ENCODE measurements at places on chromosomes 11 and 22.

- no peak for DNase-seq
Measured at GRCh38 chr11:27497284-27497866, 9.2 kb downstream of the LIN7C start.

DNA sequence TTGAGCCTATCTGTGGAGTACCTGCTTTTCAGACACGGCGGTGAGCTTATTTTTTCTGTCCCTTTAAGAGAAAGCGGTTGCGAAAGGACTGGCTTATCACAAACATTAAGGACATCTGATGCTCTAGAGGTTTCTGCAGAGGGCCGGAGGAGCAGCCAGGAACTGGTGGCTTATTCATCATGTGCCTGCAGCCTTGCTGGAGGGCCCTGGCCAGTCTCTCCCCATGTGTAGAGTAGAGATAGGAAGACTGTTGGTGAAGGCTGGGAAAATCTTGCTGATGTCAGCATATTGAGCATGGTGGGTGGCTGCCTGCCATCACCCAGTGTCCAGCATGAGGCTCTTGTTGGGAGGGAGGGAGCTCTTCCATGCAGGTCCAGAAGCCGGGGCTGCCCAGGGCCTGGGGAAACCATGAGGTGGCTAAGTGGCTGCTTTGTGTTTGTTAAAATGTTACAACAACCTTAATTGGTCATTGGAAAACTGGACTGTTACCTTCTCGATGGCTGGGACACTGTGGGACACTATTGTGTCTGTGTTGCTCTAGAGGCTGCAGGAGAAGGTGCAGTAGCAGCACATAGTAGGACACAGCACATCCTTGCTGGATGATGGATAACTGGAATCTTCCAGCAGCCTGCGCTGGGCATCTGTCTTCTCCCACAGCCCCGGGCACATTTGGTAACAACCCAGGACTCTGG lies 54.3 kb downstream of the TSPAN18 start:
- DNase-seq = no peak

GRCh38 chr11:103681855-103682254 lies 354.6 kb upstream of the DDI1 start:
- DNase-seq = no peak

- DNase-seq = no peak
Measured at GRCh38 chr11:100719809-100720221, 32.7 kb downstream of the ARHGAP42 start.

- DNase-seq = no peak
Measured at GRCh38 chr11:29842061-29842460, 174.8 kb downstream of the KCNA4 start.

- DNase-seq = no peak
Measured at GRCh38 chr11:104151404-104152204, 12.3 kb downstream of the PDGFD start.

DNA sequence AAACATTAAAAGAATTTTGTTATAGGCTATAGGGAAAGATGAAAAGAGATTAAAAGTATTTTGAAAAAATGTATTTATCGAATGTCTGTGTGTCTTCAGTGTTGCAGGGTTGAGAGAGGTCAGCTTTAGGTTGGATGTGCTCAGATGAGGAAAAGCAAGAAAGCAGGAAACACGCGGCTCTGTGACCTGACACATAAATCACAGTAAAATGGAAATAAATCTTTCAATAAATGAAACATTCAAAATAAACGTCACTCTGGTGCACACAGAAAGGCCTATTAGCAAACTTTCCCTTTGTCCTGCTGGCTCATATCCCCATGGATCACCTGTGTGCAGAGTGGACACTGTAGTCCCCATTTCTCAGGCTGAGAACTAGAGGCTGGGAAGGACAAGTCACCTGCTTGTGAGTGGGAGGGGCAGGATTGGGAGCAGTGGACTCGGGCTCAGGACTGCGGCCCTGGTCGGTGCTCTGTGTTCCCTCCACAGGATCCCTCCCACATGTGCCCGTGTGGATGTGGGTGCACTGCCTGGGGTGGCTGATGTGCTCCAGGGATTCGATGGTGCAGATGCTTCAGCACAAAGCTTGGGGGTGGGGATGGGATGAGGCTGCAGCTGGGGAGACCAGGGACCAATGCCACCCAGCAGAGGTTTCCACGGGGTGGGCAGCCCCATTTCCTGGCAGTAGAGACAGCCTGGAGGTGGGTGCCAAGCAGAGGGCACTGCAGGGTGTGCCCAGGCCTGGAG lies 96.0 kb upstream of the IGLL5 start:
- no peak for DNase-seq

All from stimulated activated CD4-positive, alpha-beta T cell treated with anti-CD3 and anti-CD28 coated beads, Interleukin-15, amount 100 ng/mL, for 1 hour (primary cell).